ENCODE measurements at places on chromosomes 3 and 15. TPM values are rescaled to one million over a fixed set of nuclear protein-coding genes. Genes with fewer than 3 reads are reported as not detected.

GRCh38 chr3:158420654-158421396, 150.2 kb upstream of the MLF1 start:
- no peak for DNase-seq

DNA sequence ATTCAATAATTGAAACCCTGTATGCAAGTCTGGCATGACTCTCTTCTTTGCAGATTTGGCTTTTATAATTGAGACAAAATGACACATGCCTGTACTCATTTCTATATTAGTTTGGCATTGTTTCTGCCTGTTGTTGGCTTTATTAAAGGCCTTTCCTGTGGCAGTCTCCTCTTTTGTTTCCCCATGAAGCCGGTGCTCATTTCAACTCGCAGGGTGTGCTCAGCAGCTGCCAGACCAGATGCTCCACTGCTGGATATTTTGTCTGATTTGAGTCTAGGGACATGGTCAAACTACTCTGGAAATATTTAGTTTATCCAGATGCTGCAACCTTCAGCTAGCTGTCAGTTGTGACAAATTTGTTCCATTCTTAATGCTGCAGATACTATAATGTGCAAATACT, 445.3 kb downstream of the NAALADL2 start:
- no peak for DNase-seq

- no peak for DNase-seq
Measured at GRCh38 chr3:136914739-136915138, 43.0 kb upstream of the IL20RB start.

DNA sequence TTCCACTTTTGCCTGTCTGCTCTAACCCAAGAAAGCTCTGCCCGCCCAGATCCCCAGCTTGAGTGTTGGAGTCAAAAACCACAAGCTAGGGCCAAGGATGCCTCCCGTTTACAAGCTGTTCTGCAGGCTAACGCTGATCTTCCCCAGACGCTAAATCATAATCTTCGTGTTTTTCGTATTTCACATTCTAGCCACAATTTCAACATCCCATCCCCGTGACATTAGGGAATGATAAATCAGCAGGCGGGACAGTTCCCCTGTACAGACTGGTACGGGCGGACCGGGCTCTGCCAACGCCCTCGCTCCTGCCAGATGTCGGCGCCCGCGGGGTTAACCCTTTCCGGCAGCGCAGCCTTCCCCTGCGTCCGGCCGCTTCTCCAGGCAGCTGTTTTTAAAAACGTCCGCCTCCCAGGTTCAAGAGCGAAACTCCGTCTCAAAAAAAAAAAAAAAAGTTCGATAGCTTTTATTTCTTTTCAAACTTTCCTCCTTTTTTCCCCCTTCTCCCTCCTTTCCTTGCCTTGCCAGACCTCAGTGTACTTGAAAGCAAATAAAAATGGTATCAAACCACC, 81.0 kb upstream of the BNC1 start:
- DNase-seq = peak; percentile 49

GRCh38 chr15:42584031-42584765, 8.8 kb downstream of the STARD9 start:
- no peak for DNase-seq

DNA sequence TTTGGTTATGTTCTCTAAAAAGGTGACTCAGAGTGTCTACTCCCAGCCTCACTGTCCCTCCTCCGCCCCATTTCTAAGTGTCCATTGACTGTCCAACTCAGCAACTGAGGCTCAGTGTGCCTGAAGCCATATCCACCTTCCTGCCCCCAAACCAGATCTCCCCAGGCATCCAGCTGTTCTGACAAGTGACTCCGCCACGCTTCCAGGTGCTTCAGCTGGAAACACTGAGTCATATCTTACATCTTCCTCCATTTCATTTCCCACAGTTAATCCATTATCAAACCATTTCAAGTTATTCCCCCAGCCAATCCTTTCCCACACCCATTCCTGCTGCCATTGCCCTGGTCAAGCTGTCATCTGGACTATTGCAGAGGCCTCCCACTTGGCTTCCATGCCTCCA, 17.1 kb downstream of the MAGEF1 start:
- no peak for DNase-seq

GRCh38 chr3:96266395-96267190, 547.8 kb upstream of the EPHA6 start:
- no peak for DNase-seq

- DNase-seq = no peak
Measured at GRCh38 chr15:97791824-97792792, 168.4 kb upstream of the ARRDC4 start.

DNA sequence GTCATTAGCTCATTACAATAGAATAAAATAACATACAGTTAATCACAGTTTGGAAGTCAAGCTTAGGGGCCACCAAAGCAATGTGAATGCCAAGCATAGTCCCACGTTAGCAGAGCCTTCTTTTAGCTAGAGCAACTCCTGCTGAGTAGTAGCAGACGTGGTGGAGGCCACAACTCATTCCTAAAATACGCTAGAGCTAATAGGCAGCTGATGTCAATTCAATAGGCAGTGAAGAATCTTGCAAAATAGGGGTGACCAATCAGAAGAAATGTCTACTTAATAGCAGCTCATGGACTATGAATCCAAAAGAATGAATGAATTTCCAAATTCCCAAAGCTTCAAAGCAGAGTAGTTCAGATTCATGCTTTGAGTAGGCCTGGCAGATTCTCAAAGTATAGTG, 292.9 kb upstream of the RORA start:
- no peak for DNase-seq

DNA sequence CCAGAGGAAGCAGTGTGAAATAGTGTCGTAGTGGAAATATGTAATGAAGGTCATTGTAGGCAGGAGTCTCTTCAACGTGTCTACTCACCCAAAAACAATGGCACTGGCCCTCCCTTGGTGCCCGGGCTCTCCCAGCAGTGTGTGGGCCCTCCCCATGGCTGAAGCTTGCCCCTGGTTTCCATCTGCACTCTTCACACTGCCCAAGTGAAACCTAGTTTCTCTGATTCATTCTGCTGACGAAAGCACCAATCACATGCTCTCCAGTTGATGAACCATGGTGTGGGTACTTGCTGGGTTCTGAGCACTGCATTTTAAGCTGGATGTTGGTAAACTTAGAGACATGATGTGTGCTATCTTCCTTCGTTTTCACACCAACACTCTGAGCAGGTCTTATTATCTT, 61.0 kb upstream of the AGBL1 start:
- no peak for DNase-seq

- DNase-seq = no peak
Measured at GRCh38 chr3:180704532-180704931, 25.2 kb upstream of the CCDC39 start.

GRCh38 chr3:35483131-35483530, 156.2 kb upstream of the ARPP21 start:
- no peak for DNase-seq

DNA sequence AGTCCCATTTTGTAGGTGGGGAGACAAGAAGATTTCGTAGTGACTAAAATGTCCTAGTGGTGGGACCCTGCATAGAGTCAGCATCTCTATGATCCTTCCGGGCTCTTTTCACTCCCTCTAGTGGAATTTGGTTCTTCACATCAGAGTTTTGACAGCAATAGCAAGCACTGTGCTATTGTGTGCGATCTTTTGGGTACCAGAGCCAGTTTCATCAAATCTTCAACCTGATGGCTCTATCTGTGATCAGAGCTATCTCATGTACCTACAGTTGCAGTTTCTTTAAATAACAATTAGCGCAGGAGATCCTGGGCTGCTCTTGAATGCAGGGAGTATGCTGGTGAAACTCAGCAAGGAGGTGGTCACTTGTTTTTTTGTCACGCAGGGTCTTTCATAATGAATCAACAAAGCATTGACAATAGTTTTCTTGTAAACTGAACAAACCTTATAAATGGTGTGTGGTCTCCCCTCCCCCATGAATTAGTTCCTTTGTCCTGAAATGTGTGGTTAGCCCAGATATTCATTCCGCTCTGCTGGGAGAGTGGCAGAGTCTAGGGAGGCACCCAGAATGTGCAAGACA, 257.2 kb upstream of the SOX2 start:
- DNase-seq = no peak

GRCh38 chr15:78394981-78395616, 42.9 kb upstream of the IREB2 start:
- no peak for DNase-seq

SECISBP2L gene
- 72.3 TPM for total RNA-seq

- DNase-seq = no peak
Measured at GRCh38 chr3:182650568-182651128, 142.7 kb upstream of the ATP11B start.

PLCB2 gene
- 26.9 TPM for total RNA-seq

ARRDC4 gene
- 13.6 TPM for total RNA-seq

- DNase-seq = no peak
Measured at GRCh38 chr3:119427669-119428068, 35.7 kb downstream of the TMEM39A start.

FBXL2 gene
- 17.8 TPM for total RNA-seq

DNA sequence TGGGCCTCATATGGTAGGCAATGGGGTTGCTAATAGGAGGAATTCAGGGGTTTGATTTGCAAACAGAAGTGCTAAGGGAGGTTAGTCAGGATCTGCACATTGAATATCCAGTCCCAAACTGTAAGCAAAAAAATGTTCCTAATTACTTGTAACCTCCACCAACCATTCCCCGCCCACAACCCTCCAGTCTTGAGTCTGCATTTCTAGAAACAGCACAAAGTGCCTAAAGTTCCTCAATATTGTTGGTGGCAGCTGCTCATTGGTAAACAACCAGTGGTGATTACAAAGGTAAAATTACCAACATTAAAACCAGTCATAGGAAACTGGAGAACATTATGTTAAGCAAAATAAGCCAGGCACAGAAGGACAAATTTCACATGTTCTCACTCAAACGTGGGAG, 18.9 kb downstream of the HDC start:
- no peak for DNase-seq

DNA sequence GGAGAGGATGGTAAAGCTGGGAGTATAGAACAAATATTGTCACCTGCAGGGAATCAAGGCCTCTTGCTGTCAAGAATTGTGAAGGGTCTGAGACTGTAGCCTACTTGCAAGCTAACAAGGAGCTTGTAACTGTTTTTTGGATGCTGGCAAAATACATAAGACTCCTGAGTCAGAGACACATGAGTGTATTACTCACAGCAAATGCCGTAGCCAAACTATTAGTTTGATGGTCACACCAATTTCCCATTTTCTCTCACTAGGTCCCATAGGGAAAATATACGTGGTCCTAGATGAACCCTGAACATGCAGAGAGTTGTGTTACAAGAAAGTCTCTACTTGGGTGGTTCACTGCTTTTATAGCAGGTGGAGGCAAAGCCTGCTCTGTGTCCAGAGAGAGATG, 44.7 kb upstream of the LIPC start:
- DNase-seq = no peak

DNA sequence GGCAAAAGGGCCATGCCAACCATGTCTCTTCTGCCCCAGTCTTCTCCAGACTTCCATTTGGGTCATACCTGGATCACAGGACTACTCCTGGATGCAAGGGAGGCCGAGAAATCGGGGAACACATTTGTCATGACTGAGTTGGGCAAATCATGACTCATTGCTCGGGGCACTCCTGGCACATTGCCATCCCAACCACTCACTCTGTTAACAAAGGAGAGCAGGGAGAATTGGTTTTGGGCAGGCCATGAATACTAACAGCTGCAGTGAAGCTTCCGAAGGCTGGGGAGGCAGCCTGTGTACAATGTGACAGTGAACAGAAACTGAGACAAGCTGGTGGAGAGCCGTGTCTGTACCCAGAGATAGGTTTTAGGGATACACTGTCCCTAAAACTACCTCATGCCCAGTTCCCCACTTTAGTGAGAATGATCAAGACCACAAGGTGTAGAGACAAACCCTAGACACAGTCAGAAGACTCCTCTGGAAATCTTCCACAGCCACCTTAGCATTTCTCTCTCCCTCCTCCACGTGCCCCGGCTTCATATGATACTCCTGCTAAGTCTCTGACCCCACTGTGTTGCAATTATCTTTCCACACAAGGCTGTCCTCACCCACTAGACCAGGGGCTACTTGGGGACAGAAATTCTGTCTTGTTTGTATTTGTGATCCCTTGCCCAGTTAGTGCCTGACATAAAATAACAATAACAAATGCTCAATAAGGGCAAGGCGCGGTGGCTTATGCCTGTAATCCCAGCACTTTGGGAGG, 10.5 kb upstream of the BUB1B start:
- DNase-seq = peak; percentile 72

- no peak for DNase-seq
Measured at GRCh38 chr3:107679921-107680320, 157.2 kb downstream of the BBX start.

NPAP1 gene
- total RNA-seq = 2.2 TPM

GRCh38 chr15:45023659-45024225, 747 bp downstream of the SORD start:
- DNase-seq = no peak

FETUB gene
- not detected for total RNA-seq

- DNase-seq = no peak
Measured at GRCh38 chr3:46383211-46383950, 12.6 kb downstream of the CCR5 start.

RNF168 gene
- total RNA-seq = 23.0 TPM

NR1I2 gene
- total RNA-seq = 1.2 TPM

DNA sequence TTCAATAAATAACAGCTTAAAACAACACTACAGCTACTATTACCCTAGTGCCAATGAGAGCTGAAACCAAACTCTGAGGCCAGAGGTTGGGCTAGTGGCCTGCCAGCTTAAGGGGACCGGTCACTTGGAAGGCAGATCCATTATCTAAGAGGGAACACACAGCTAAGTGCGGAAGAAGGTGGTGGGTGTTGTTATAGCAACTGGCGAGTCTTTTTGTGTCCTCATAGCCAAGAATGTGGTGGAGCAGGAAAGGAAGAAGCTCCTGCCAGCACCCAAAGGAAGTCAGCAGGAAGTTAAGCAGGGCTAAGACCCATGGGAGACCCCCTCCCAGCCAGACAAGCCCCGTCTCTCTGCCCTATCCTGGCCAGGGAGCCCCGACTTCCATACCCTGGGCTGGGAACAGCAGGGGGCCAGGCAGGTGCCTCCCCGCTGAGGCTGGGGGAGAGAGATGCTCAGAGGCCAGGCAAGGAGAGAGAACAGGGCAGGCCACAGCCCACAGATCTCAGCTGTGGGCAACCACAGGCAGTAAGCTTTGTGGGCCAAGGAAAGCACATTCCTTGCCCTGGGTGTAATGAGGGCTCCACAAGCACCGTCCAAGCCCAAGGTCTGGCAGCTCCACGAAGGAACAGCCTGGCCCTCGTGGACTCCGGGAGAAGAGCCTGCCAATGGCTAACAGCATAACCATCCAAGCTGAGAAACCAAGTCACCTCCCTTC, 34.0 kb upstream of the HRH1 start:
- DNase-seq = no peak

- DNase-seq = peak; percentile 84
Measured at GRCh38 chr3:48507256-48508061, 3.5 kb upstream of the SHISA5 start.

DNA sequence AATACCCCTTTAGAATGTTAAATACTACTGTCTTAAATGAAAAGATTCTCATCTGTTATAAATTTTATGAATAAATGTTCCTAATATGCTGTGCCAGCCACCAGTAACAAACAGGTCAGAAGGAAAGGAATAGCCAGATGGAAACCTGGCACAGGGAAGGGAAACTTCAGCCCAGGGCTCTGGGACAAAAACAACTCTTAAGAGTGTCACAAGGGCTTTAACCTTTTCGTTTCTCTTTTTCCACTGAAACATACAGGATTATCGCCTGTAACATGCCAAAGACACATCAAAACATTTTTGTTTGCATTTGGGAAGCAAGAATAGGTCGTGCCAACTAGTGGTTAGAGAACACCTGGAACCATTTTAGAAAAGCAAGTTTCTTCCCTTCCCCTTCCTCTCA, 109.0 kb upstream of the NEDD4 start:
- DNase-seq = no peak

CHDH gene
- 0.60 TPM for total RNA-seq

SKOR1 gene
- total RNA-seq = 0.60 TPM

- DNase-seq = no peak
Measured at GRCh38 chr15:80059786-80060355, 395 bp downstream of the ZFAND6 start.

CGGBP1 gene
- 70.1 TPM for total RNA-seq

GP9 gene
- not detected for total RNA-seq

Measured in ureter (tissue), 1 donor.